Sciatic nerve (tissue), 2 donors: ENCODE measurements at places on chromosomes 2 and 18.

GRCh38 chr2:148716378-148716920 lies 71.9 kb downstream of the EPC2 start:
- DNase-seq = no peak

GRCh38 chr2:64538764-64539433 lies 14.8 kb downstream of the AFTPH start:
- DNase-seq = no peak

DNA sequence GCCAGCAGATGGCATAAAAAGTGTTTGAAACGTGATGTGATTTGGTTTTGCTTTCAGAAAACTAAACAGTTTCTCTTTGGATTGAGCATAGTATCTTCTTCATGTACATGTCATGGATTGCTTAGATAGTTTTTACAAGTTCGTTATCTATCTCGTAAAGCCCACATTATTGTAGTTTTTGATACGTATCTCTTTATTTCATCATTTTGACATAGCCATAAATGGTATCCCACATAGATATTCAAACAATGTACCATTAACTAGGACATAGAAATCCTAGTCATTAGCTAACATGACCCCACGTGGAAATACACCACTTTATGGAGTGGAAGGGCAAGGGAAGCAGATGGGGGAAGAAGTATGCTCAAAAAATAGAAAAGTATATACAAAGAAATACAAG lies 93.6 kb downstream of the MAP2 start:
- no peak for DNase-seq

DNA sequence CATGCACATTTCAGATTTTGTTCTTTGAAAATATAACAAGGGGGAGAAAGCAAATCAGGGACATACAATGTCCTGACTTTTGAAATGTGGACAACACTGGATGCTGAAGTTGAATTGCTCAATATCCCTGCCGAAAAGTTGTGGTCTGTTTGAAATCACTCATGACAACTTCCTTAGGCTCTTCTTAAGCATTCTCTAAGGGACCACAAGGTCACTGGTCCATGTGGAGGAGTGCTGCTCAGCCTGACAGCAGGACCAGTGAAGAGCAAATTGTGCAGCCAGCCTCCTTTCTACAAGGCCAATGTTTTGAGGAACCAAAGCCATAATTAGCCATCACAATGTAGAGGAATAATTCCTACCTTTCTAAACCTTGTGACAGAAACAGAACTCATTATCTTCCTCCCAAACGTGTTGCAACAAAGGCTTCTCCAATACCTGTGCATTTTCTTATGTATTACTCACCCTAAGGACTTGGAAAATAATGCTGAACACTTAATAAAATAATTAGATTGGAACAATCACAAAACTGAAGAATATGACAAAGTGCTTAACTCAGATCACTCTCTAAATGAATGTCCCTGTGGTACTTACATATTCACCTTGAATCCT lies 1477.6 kb upstream of the NXPH2 start:
- DNase-seq = no peak

DNA sequence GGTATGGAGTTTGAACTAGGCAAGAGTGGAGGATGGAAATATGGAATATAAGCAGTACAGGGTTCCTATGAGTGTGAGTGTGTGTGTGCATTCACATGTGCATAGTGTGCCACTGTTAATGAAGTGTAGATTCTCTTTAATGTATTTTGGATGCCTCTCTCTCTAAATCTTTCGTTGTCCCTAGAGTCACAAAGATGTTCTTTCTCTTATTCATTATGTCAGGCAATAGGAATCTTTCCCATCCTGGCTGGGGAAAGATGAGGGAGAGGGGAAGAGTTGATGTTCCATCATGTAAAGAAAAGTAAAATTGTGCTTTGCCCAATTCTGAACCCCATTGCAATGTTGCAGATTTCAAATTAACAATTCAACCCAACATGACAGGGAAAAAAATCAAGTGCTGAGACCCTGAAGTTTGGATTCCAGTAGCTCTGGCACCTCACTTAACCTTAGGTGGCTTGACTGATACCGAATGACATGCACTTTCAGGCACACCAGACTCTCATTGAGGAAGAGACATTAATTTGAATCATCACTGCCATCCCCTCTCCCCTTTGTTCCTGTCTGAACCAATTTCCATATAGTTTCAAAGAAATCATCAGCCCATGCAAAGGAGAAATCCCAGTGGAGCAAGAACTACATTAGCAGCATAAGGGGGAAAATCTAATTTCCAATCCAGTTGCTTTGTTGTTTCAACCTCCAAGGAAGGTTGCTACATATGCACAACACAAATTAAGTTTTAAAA lies 28.0 kb downstream of the KLF7 start:
- no peak for DNase-seq

DNA sequence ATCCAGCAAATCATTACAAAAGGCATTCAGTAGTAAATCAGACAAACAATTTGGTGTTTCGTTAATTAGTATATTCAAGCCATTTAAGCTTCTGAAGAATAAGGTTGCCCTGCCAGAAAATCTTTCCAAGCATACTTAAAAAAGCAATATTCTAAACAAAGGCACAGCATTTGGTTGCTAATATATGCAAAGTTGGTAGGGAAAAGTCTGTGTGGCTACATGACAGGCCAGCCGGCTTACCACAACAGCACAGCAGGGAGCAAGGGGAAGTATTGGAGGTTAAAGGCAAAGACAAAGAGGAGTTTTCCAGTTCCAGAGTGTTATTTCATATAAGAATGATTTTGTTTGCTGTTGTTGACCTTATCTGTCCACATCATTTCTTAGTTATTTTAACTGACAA lies 282.3 kb downstream of the MBD5 start:
- DNase-seq = no peak

DNA sequence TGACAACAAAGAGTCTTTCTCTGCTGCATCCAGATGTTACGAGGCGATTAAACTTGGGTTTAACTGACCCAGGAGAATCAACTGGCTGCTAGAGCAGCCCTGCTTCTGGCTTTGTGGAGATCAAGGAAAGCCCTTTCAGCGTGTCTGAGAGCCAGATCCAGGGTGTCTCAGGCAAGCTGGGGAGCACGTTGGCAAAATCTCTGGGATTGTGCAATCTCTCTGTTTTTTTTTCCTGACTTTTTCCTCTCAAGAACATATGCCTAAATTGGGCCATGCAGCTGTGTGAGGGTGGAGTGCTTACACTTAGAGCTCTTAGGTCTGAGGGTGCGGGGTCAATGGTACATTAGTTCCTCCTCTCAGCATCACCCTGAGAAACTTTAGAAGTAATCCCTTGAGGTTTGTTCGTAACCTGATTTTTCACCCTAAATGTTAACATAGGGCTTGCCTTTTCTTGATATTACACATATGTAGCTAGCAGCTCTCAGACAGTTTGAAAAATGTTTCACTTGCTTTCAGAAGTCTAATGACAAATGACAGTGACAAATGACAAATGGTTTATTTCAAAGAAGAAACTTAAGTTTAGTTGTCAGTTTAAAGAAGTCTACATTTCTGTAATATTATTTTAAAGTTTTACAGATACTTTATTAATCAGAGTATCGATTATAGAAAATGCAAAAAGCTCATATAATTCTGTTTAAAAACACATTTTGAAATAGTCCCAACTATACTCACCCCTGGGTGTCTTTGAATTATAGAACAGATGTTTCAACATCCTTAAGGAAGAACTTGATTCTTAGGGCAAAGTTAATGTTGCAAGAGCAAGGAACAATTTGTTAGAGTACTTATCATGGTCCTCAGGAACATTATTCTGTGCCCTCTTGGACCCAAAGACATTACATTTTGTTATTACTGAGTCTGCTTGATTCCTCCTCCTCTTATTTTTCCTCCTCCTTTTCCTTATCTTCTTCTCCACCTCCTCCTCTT lies 38.4 kb upstream of the ZSWIM2 start:
- peak; percentile 74 for DNase-seq

DNA sequence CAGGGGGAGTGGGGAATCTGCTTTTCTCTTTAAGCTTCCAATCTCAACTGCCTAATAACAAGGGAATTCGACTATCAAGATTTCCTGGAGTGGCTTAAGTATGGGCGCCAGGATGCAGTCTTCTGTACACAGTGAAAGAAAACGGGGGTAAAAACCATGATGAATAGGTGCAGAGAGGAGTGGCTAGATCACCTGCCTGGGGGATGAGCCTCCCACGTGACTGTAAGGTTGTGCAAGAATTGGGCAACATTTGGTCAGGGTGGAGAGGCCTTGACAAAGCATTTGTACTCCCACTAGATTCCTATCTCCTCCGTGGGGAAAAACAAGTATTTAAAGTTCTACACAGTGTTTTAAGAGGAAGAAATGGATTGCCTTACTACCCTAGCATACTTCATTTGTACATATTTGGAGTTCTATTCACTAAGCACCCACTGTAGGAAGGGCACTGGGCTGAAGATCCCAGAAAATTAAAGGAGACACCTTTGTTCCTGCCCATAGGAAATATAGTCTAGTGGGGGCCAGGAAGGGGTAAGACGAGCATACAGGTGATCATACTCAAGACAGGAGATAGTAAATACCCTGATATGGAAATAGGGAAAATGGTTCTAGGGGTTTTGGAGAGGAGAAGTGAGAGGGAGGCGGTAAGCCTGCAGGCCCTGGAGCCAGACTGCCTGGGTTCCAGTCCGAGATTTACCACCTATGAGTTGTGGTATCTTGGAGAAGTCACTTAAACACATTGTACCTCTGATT lies 29.2 kb downstream of the EPAS1 start:
- no peak for DNase-seq

- DNase-seq = no peak
Observed at GRCh38 chr2:226772389-226773179, 27.0 kb downstream of the IRS1 start.

GRCh38 chr2:122412360-122412759 lies 656.9 kb downstream of the TSN start:
- no peak for DNase-seq

- no peak for DNase-seq
Observed at GRCh38 chr2:238994432-238994831, 146.5 kb downstream of the TWIST2 start.

DNA sequence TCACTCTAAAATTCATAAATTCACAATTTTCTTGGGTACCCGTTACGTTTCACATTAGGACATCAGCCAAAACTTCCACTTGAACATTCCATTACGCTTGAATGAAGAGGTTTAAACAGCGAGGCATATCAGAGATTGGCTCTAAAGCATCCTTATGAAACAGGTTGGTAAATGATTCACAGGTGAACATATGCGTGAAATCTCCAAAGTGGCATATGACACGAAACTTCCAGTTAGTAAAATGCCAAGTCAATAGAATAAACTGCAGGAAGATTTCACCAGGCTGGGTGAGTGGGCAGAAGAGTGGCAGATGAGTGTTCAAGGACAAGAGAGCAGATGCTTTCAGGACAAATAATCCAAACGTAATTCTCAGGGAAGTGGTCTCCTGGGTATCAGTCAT lies 33.9 kb upstream of the GLS start:
- DNase-seq = no peak

DNA sequence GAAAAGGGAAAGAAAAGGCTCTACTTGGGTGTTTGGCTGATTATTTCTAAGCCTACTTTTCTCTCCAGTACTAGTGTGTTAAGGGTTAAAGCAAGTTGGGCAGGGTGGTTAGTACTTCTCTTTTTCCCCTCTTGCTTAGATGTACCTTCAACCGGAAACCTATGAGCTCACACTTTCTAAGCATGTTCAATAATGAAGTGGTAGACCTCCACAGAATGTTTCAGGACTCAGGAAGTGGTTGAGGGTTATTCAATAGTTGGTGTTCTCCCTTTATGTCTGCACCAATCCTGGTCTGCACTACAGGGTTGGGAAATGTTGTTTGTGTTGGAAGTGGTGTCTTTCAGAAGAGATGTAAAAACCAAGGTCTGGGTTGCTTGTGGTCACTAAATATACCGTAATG lies 137.1 kb downstream of the ZEB2 start:
- DNase-seq = no peak

GRCh38 chr2:5722236-5722635 lies 30.1 kb downstream of the SOX11 start:
- no peak for DNase-seq

- no peak for DNase-seq
Observed at GRCh38 chr2:44715671-44716081, 225.8 kb upstream of the SIX3 start.

DNA sequence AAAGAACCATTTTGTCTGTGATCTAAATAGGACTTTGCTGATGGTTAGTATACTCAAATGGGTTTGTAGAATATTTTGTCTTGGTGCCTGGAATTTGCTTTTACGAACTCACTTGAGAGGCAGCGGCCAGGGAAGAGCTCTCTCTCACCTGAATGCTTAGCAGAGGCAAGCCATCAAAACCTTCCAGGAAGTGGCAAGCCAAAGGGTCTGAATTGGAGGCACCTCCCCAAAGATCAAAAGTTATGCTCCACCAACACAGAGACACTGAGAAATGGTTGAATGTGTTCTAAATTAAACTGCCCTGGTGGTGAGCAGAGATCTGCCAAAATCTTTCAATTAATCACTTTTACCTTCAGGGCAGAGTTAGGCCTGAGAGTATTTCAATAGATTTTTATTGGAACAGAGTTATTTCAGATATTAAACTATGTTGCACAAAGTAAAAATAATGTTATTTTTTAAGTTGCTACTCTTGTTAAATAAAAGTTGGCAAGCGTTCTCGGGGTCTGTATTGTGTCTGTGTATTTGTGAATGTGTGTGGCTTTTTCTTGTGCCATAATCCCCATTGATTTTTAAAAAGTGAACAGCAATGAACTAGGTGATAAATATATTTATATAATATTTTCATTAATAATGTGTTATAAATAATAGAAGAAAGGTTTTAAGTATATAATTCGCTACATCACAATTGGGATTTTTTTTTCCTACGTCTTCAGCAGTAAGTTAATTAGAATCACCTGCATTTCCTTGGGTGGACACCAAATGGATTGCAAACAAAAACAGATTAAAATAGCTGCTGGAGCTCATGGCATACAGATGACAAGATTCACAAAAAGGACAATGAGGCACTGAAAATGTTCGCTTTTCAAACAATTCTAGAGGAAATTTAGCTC lies 416.1 kb downstream of the ARHGAP15 start:
- DNase-seq = no peak

DNA sequence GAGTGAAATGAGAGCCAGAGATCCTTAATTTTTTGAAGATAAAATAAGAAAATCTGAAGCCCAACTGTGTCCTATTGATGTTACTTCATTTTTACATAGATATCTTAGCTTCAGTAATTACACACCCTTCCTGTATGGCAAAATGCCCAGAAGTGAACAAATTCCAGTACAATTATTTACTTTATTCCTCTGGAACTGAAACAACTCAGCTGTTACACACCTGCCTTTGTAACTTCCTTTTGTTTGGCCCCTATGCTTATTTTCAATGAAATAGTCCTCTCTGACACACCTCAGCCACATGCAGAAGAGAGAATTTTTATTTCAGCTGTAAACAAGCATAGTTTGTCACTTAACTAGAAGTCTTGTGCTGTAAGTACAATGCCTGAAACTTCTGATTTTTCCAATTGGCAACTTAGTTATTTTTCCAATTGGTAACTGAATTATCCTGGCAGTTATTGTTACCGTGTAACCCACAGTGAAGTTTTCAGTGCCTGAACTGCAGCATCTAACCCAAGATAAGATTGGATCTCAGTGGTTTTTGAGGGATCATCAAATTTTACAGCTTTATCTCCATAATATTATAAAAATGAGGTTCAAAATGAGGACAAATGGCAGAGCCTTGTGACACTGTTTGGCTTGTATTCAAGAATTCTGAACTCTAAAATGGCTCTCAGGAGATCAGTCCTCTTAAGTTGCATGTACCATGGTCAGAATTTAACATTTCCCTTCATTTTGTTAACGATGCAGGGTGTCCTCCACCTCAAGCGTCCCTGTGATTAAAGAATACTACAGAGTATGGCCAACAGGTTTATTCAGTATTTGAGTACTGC lies 82.6 kb downstream of the PKP4 start:
- DNase-seq = no peak

GRCh38 chr2:98241592-98241991 lies 104.7 kb upstream of the CNGA3 start:
- DNase-seq = no peak
